ENCODE measurements at places on chromosomes 5 and 9. TPM values are rescaled to one million over a fixed set of nuclear protein-coding genes. Genes with fewer than 3 reads are reported as not detected.

The PCDHB12 gene
- under 0.01 TPM for total RNA-seq

The ALDH1B1 gene
- 37.6 TPM for total RNA-seq

DNA sequence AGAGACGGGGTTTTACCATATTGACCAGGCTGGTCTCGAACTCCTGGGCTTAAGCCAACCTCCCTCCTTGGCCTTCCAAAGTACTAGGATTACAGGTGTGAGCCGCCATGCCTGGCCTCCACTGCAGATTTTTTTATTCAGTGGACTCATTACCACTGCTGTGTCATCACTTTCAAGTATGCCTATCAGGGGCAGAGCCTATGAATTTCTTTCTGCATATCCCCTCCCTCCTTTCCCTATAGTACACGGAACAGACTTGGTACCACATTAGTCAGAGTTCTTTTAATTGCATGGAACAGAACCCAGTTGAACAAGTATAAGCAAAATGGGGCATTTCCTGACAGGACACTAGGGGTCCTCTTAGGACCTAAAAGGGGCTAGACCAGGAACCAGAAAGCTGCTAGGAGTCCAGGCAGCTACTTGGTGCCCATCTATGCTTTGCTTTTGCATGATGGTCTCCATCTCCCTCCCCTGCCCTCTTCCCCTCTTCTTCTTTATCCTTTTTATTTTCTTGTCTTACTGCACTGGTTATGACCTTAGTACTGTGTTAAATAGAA is 5.8 kb downstream of the BSPRY start:
- H3K27me3 ChIP-seq: peaks cover 69% of the 10 kb centered on the region
- no peak overlapping the region for H3K4me3 ChIP-seq
- no peaks in the 10 kb centered on the region for H3K4me1 ChIP-seq
- no peaks in the 10 kb centered on the region for H3K36me3 ChIP-seq

GRCh38 chr5:112646139-112646936 is 91.3 kb upstream of the APC start:
- no peaks in the 10 kb centered on the region for H3K4me1 ChIP-seq
- H3K27ac ChIP-seq: no peak overlapping the region
- DNase-seq: no peak
- H3K36me3 ChIP-seq: no peaks in the 10 kb centered on the region

GRCh38 chr9:80157561-80157983 is 585.8 kb downstream of the TLE4 start:
- H3K27me3 ChIP-seq: no peaks in the 10 kb centered on the region
- no peak overlapping the region for H3K27ac ChIP-seq
- H3K4me3 ChIP-seq: no peak overlapping the region
- DNase-seq: peak; percentile 67
